EH (cell line): ENCODE measurements at places on chromosomes 7 and 10.

- DNase-seq, result peak; percentile 100
Measured at GRCh38 chr7:155205368-155206317, 92.0 kb upstream of the INSIG1 start.

DNA sequence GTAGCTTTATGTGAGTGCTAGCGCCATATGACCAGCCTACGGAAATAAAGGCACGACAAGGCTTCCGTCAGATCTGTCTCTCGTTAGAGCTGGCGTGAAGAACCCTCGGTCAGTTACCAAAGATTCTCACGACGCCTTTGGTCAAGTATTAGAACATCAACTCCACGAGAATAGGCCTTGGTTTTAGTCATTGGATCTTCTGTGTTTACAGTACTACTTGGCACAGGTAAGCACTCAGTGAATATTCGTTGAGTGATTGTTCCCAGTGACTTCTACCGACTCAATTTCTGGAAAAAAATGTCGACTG lies 316 bp downstream of the RBM48 start:
- no peak for DNase-seq

- no peak for DNase-seq
Measured at GRCh38 chr10:48554246-48554645, 50.6 kb downstream of the ARHGAP22 start.

DNA sequence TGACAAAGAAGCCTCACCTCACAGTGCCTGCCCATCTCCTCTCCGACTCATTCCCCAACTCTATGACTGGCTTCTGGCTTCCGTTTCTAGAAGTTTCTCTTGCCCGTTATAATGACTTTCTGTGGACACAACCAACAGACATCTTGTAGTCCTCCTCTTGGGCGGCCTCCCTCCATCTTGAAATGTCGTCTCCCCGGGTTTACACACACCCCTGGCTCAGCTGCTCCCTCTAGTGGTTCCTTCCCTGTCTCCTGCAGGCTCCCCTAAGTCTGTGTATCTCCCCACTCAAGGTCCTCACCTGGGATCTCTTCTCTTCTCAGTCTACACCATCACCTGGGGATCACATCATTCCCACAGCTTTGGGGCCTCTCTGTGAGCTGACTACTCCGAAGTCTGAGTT lies 123.4 kb upstream of the NEBL start:
- no peak for DNase-seq

GRCh38 chr10:71472466-71472865 lies 75.7 kb downstream of the CDH23 start:
- no peak for DNase-seq

GRCh38 chr10:17001961-17002749 lies 127.5 kb downstream of the CUBN start:
- peak; percentile 94 for DNase-seq

DNA sequence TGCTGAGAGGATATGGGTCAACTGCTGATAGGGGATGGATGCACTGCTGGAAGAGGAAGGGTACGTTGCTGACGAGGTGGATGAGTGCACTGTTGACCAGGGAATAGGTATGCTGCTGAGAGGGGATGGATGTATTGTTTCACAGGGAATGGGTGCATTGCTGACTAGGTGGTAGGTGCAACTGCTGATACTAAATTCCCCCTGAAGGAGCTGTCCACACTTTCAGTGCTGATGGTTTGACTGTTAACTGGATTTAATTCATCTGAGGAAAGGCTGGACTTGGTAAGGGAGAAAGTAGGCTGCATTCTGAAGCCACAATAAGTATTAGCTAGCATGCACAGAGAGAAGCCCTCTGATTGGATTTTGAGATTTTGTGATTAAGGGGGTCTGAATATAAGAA lies 1196.8 kb upstream of the PHF14 start:
- DNase-seq, result no peak

DNA sequence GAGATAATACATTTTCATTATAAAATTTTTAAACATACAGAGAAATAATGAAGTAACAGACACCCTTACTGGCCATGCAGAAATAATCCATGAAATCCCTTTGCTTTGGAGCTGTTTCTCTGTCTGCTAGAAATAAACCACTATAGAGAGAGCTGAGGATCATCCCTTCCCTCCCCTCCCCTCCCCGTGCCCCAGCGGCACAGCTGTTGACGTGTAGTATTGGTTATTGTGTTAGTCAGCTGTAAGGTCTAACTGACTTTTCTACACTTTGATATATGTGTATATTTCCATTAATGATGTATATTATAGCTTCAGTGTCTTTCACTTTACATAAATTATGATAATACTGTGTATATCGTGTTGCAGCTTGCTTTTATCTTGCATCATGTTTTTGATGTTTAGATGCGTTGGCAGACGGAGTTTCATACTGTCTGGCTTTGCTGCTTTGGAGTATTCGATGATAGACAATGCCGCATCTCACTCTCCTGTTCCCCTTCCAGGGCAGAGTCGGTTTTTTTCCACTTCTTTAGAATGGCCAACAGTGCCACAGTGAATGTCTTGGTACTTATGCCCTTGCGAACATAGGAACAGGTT lies 27.4 kb upstream of the GRID1 start:
- DNase-seq, result no peak

DNA sequence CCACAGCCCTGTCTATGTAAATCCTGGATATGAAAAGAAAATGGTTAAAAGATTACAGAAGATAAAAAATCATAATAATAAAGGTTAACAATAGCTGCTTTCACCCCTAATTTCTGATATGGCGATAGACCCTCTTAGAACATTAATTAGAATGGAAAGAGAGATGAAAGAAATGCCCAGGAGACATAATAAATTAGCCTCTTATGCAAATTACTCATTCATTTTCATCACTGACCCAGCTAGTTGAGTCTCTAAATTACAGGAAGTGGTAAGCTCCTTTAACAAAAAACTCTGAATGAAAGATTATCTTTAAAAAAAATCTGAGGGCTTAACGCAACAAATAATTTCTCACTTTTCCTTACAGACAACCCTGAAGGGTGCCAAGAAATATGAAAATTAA lies 12.4 kb downstream of the GFRA1 start:
- no peak for DNase-seq

GRCh38 chr7:157719705-157720655 lies 383.2 kb downstream of the DNAJB6 start:
- no peak for DNase-seq

- DNase-seq, result no peak
Measured at GRCh38 chr10:117889664-117890063, 157.1 kb downstream of the RAB11FIP2 start.

DNA sequence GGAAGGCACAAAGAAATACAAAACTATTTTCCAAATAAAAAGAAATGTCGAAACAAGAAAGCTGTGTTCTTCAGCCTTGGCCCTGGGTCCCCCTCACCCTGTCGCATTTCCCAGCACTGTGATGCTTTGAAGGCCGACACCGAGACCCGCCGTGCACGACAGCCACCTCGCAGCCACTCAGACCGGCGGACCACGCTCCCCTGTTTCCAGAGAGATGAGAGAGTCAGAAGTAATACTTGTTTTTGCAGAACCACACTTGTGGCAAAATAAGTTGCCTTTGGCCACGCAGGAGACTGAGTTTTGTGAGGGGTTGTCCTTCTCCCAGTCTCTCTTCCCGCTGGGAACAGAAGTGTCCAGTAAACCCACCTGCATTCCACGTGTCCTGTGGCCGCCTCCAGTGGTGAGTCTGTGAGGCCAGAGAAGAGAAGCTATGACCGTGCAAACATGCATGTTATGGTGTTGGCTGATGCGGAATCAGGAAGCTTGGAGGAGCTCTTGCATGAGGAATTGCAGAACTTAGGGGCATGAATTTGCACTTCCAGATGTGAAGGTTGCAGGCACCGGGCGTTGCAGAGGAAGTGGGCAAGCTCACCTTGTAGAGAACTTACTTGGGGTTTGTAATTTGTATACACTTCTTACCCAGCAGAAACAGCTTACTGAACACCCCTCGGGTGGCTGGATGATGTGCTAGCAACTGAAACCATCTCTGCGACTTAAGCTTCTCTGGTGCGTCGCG lies 194.5 kb downstream of the EBF3 start:
- no peak for DNase-seq

GRCh38 chr10:130167707-130168106 lies 31.5 kb downstream of the GLRX3 start:
- DNase-seq, result no peak

GRCh38 chr7:14807507-14807906 lies 95.0 kb downstream of the DGKB start:
- DNase-seq, result peak; percentile 29

DNA sequence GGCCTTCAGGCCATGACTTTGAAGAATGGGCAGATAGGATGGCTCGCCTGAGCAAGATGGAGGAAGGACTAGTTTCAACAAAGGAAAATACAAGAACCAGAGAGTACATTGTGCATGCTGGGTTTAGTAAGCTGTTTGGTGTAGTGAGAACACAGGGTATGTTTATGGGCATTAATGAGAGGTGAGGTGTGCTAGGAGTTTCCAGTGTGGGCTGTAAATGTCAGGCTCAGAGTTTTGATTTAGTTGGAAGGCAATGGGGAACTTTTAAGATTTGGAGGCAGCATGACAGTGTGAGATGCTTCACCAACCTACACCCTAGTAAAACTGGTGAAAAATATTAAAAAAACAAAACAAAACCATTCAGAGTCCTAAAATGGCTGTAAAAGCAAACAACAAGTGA lies 13.3 kb downstream of the IGFBP1 start:
- no peak for DNase-seq

- no peak for DNase-seq
Measured at GRCh38 chr10:107728807-107729206, 564.3 kb upstream of the SORCS1 start.

- no peak for DNase-seq
Measured at GRCh38 chr10:17689137-17689536, 45.2 kb downstream of the STAM start.

- DNase-seq, result no peak
Measured at GRCh38 chr7:120838281-120838682, 19.7 kb downstream of the TSPAN12 start.

DNA sequence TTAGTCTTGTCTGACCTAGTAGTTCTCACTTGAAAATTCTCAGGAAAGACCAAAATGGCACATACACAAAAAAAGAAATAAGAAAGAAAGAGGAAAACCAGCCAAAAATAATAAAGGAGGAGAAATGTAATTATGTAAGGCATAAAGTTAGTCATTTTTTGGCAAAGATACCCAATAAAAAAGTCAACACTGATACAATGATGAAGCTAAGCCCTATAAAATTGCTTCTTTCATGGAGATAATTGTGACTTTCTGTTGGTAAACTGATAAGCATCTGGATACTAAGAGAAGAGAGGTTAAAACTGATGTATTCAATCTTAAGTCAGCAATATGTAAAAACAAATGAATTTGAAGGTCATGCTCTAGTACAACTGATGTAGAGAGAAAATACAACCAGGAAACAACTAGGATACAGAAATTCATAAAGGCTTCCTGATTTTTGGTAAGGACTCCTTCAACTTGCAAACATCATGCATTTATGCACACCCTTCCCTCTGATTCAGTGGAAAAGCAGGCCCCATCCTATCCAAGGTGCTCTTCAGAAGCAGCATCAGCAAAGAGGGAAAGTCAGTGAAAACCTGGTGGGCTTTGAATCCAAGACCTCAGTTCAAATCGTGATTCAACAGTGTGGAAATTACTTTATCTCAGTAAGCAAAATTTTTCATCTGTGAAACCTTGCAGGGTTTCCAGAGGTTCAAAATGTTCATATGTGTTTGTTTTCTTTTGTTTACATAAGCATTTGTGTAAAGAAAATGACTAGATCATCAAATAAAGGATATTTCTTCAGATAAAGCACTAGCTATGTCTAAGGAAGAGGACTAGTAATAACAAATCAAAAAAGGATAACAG lies 32.6 kb downstream of the IMMP2L start:
- peak; percentile 53 for DNase-seq

GRCh38 chr7:79245623-79246249 lies 207.7 kb downstream of the MAGI2 start:
- DNase-seq, result no peak

DNA sequence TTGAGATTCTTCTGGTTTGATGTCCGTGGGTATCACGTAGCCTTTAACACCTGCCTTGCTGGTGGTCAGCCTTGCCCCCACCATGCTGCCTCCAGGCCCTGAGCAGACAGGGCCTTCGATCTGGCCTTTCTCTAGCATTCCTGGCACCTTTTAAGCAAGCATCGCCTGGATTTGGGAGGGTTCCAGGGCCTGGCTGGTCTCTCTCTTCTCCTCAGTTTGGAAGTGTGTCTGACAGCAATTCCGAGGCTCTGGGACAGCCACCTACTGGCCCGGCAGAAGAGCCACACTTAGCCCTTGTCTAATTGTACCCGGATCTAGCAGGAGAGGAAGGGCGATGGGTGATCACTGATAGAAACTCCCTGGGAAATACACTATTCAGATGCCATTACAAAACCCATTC lies 441.3 kb upstream of the MKI67 start:
- DNase-seq, result no peak

GRCh38 chr10:117264782-117265181 lies 23.9 kb downstream of the SLC18A2 start:
- DNase-seq, result no peak
